Fibroblast of skin of right quadriceps (primary cell): ENCODE measurements at places on chromosomes 7 and 10.

DNA sequence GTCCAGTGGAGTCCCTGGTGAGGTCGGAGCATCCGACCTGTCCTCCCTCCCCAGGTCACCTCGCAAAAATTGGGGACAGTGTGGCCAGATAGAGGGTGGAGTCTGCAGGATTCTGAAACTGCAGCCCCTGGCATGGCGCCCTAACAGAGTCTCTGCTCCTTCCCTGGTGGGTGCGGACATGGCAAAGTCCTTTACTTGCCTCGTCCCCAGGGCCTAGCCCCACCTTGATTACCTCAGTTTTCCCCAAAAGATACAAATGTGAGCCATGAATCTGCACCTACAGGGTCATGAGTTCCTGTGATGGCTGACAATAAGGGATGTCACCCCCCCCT lies 47.7 kb downstream of the NPVF start:
- DNase-seq: no peak

DNA sequence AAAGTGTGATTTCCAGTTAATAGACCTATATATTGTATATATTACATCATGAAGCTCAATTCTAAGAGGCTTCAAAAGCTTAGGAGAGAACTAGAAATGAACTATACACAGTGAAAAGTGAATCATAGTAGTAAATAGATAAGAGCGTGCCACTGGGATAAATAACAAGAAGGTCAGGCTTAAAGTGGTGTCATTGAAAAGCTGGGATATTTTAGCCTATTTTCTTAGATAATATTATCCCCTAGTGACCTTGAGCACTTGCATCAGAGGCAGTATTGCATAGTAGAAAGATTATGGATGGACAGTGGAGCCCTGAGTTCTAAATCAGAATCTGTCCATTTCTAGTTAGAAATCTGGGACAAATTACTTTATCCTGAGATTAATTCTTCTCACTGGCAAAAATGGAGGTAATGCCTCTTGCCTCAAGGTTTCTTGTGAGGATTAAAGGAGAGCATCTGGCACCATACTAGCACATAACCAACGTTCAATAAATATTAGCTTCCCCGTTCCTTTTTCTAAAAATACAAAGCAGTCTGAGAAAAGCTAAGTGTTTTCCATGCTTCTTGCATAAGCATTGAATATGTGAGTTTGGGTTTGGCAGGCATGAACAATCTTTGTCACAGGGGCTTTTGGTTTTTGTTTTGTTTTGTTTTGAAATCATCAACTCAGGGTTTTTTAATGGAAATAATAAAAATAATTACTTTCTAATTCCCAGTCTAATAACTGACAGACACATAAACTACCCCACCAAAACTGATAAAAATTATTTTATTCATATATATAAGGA lies 27.3 kb upstream of the MACC1 start:
- DNase-seq: no peak

- no peak for DNase-seq
Observed at GRCh38 chr7:21318916-21319270, 109.0 kb upstream of the SP4 start.

- DNase-seq: peak; percentile 76
Observed at GRCh38 chr7:37208528-37208927, 240.1 kb downstream of the ELMO1 start.

DNA sequence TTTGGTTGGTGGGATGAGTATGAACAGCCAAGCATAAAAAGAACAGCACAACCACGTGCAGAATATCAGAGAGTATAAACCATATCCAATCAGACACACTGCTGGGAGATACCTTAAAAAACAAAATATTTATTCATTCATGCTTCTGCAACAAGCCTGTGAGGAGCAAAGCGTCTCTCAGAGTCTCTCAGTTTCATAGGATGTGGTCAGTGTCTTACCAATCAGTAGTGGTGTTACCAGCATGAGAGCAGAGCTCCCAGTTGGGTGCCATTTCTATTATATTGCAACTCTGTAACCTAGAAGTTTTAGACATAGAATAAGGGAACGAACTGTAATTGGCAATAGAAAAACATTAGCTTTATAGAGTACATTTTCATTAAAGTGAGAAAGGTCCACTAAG lies 445.9 kb upstream of the LRRN3 start:
- no peak for DNase-seq

DNA sequence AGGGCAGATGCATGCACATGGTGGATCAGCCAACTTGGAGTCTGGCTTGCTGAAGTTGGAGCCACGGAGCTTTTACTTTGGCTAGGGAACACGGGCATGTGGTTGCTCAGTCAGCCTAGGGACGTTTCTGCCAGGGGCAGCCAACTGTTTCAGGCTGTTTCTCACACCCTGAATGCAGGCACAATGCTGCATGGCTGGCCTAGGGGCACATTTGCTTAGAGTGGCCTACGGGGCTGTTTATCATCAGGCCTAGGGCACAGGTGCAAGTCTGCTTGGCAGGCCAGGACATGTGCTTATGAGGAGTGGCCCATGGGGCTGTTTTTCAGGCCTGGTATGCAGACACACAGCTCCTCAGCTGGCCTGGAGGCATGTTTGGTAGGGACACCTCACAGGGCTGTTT lies 107.4 kb downstream of the GSAP start:
- no peak for DNase-seq

DNA sequence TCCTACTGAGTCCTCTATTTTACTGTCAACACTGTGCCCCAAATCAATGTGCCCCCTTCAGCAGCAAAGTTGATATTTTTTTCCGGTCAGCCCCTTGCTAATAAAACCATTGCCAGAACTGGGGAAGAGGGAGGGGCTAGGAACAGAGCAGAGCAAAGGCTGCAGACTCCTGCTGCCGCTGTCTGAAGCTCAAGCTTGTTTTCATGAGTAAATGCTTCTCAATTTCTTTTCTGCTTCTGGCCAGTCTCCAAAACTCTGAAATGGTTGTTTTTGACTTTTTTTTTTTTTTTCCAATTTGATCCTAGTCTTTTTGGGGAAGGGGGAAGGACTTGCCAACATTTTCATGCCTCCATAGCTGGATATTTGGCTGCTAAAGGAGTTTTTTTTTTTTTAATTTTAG lies 26.7 kb upstream of the PROSER2 start:
- no peak for DNase-seq

DNA sequence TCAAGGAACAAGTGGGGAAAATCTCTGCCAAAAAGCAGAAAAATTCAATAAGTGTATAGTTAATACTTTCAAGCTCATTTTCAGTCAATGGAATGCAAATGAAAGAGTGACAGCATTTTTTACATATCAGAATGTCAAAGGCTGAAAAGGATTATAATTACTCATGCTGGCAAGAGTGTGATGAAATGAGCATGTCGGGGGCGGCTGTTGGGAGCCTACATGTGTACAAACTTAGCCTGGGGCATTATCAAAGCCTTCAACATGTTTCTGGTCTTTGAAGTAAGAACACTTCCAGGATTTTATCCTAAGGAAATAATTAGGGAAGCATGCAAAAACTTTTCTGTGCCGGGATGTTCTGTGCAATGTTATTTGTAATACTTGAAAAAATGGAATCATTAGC lies 221.7 kb upstream of the LYZL1 start:
- peak; percentile 10 for DNase-seq
